ENCODE measurements at places on chromosomes 11 and 22.

- DNase-seq, result no peak
Measured at GRCh38 chr11:75272821-75273301, 32.3 kb downstream of the TPBGL start.

DNA sequence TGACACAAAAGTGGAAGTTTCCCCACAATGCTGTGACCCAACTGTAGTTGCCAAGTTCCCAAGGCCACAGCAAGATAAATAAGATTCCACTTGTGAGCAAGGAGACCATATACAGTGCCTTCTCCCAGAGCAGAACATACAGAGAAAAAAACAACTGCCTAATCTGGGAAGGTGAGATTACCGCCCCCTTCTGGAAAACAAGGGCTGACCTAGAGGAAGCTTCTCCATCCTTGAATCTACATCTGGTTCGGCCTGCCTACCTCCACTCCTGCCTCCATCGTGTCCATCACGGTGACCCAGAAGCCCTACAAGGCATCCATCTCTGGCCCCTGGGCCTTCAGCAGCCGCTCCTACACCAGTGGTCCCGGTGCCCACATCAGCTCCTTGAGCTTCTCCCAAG is 6.1 kb upstream of the RNASEH2C start:
- no peak for DNase-seq

- no peak for DNase-seq
Measured at GRCh38 chr11:33651990-33652389, 48.6 kb downstream of the C11orf91 start.

DNA sequence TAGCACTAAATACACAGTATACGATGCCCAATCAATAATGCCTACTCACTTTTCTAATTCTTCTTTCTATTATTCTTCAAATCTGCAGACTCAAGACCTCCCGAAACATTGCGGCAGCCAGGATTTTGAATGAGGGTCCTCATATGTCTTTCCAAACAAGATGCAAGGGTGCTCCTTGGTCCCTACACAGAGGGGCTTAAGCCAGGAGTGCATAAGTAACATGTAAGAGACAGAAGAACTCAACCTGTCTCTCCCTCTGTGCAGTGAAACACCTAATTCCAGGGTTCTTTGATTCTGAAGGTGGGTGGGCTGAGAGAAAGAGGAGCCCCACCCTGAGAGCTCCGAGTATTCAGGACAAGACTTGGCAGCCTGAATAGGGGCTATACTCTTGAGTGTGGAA is 117.6 kb downstream of the ZNF280B start:
- no peak for DNase-seq

DNA sequence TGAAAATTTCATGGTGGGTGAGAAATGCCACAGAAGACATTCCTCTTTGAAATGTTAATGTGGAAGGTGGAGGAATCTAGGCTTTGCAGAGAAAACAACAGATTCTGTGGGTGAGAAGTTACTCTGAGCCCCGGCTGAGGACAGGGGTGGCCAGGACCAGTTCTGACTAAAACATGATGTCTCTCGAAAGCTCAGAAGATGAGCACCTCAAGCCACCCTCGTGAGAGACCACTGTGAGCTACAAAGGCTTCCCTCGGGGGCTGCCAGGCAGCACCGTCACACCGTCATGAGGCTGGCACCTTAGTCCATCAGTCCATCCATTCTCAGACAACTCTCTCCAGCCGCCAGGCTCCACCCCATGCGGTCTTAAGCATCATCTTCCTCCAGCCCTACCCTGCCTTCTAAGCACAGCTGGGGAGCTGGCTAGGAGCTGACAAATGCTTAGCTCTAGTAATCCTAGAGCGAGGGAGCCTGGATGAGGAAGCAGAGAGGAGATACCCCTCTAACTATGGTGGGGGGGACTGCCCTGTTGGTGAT is 360.5 kb downstream of the SHANK2 start:
- no peak for DNase-seq

GRCh38 chr11:68321293-68322051 is 9.1 kb downstream of the LRP5 start:
- no peak for DNase-seq

GRCh38 chr11:17554487-17554886 is 7.4 kb downstream of the OTOG start:
- no peak for DNase-seq

DNA sequence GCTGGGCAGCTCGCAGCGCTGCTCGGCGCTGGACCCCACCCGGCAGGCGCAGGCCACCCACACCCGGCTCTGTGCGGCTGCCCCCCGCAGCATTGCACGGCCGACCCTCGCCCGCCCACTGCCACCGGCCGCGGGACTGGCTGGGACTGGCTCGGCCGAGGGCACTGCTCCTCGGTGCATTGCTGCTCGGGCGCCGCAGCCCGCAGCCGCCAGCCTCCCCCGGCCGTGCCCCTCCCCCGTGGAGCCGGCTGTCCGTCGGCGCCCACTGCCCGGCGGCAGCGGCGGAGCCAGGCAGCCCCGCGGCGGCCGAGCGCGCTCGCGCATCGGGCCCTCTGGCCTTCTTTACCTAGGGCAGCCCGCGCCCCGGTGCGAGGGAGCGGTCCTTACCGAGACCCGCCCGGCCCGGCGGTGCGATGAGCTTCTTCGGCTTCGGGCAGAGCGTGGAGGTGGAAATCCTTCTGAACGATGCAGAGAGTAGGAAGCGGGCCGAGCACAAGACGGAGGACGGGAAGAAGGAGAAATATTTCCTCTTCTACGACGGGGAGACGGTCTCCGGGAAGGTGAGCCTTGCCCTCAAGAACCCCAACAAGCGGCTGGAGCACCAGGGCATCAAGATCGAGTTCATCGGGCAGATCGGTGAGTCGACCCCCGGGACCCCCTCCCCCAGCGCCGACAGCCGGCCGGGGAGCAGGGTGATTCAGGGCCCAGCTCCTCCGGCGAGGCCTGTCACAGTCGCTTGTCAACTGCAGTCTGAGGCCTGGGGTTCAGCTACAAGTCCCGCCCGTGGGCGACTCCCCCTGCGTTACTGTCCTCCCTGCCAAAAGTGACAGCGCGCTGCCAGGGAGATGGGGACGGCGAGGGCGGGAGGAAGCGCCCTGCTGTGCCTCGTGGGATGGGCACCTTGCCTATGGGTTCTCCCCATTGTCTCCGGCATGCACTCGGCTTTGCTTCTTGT is 516 bp downstream of the VPS26B start:
- peak; percentile 73 for DNase-seq

DNA sequence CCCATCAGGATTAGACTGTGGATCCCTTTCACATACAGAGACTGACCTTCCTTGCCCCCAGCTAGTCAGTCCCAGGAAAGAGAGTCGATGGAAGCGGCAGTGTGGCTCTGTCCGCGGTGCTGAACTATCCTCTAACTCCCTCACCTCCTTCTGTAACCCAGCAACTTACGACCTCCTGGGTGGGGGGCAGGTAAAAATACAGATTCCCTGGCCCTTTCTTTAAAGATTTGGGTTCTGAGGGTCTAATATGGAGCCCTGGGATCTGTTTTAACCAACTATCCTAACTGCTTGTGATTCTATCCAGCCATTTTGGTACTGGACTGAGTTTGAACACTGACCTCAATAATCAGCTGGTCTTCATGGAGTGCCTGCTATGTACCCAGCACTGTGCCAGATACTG is 23.2 kb downstream of the MFNG start:
- no peak for DNase-seq

Measured in stimulated activated CD4-positive, alpha-beta T cell treated with anti-CD3 and anti-CD28 coated beads, Interleukin-1b, Interleukin-23, amount 100 ng/mL, for 48 hours (primary cell).